ENCODE measurements at places on chromosomes 3 and 15.

GRCh38 chr15:51735228-51736010 lies 2.0 kb downstream of the LYSMD2 start:
- no peak for DNase-seq

GRCh38 chr3:61239871-61240270 lies 11.4 kb downstream of the FHIT start:
- DNase-seq, result no peak

DNA sequence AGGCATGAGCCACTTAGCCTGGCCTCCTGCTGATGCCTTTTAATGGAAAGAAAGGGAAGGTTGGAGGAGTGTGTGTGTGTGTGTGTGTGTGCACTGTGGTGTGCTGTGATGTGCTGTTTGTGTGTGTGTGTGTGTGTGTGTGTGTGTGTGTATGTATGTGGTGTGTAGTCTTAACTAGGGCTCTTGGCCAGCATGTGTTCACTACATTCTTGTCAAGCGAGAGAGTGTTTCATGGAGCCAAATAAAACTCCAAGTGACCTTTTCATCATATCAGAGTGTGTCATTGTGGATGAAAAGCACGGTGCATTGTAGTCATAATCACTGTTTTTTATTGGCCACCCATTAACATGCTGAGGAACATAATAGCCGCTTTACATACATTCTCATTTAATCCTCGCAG lies 30.8 kb upstream of the BHLHE40 start:
- DNase-seq, result no peak

GRCh38 chr3:169453256-169454059 lies 210.1 kb downstream of the MECOM start:
- DNase-seq, result no peak

DNA sequence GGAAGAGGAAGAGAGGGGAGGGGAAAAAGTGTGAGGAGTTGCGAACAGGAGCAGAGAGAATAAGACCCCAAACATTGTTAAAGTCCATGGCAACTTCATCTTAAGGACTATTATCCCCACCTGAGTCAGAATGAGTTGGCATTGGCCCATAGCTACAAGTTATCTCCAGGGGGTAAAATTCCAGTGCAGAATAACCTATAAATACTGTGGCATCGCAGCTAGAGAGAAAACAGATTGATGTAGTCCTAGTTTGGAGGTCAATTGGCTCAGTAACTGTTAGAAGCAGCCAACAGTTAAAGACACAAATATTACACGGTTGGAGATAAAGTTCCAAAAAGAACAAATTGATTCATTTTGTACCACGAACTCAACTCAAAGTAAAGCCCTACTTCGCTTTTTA lies 313.9 kb upstream of the CCDC54 start:
- no peak for DNase-seq

- peak; percentile 76 for DNase-seq
Measured at GRCh38 chr3:124760601-124761000, 30.3 kb downstream of the UMPS start.

GRCh38 chr15:40893019-40893670 lies 1.1 kb upstream of the VPS18 start:
- DNase-seq, result no peak

DNA sequence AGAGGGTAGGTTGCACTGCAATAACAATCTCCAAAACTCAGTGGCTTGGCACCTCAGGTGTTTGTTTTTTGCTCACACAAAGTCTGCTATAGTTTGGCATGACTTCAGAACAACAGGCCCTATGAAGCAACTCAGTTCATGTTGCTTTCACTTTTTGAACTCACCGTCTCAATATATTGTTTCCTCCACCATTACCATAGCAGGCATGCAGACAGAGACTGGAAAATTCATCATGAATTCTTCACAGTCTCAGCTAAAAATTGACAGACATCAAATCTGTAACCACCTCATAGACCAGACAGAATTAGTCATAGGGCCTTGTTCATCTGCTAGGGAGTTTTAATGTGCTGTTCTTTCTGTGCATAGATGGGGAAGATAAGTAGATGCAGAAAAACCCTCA lies 161.4 kb upstream of the POU1F1 start:
- DNase-seq, result no peak

DNA sequence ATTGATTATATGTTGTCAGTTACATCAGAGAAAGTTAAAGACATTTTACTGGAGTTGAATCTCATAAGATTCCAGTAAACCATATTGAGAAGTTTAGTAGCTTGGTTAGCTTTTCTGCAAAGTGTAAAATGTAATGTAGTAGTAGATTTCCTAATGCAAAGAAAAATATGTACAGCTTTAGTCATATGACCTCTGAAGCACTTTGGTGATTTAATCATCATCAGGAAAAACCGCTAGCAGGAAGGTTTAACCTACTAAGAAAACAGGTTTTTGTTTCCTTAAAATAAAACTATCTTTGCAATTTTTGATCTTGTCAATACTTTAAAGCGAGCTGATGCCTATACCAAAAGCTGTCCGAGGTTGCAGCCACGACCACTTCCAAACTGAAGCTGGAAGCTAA lies 364.6 kb upstream of the ZNF385D start:
- DNase-seq, result no peak

- no peak for DNase-seq
Measured at GRCh38 chr3:187648177-187648576, 22.0 kb downstream of the SST start.

DNA sequence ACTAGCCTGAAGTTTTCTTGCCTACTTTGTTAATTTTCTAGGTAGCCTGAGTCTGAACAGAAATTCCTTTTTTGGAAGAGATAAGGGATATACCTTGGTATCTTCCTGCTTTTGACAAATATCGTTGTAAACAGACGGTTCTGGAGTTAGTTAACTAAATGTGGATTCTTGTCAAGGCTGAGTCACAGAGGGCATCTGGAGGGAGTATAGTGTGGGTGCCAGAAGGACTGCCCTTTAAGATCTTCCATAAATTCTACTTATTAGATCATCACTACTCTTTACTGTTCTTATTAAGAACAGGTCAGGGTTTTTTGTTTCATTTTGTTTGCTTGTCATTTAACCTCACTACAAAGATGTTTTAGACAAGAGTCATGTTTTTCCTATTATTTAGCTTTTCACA lies 125.3 kb upstream of the SKOR1 start:
- DNase-seq, result no peak

GRCh38 chr3:49519916-49520385 lies 34.3 kb upstream of the BSN start:
- DNase-seq, result no peak

- DNase-seq, result no peak
Measured at GRCh38 chr15:50879016-50879617, 29.4 kb upstream of the AP4E1 start.

DNA sequence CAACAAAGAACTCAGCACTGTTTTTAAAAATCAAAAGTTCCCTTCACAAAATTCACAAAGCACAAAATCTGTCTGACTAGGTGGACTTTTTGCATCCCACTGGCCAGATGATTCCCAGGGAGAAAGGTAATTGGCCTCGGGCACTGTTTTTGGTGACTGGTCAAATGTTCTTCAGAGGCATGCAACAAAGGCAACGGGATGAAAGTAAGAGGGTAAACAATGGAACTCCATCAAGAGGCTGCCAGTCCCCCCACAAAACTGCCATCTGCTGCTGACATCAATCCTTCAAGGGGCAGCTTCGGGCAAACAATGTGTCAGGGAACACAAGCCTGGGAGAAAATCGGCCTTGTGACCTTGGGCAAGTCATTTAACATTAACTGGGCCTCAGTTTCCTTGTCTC lies 3.3 kb downstream of the SRGAP3 start:
- DNase-seq, result no peak

DNA sequence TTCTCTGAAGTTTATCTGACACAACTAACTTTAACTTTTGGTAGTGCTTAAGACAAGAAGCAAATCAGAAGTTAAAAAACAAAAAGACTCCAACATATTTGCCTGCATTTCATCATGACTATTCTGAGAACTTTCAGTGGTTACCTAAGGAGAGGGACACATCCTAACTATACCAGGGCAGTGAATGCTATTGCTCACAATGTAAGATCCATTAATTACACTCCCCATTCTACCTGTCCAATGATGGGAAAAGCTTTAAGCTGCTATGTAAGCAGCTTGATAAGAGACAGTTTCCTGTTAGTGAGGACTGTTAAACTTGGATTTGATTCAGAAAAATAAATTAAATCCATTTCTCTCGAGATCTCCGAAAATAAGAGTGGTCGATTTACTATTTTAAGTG lies 37.5 kb downstream of the SERPINI1 start:
- no peak for DNase-seq

GRCh38 chr3:129624347-129625071 lies 18.0 kb upstream of the PLXND1 start:
- peak; percentile 2 for DNase-seq

GRCh38 chr3:87004883-87005282 lies 13.9 kb upstream of the VGLL3 start:
- no peak for DNase-seq

DNA sequence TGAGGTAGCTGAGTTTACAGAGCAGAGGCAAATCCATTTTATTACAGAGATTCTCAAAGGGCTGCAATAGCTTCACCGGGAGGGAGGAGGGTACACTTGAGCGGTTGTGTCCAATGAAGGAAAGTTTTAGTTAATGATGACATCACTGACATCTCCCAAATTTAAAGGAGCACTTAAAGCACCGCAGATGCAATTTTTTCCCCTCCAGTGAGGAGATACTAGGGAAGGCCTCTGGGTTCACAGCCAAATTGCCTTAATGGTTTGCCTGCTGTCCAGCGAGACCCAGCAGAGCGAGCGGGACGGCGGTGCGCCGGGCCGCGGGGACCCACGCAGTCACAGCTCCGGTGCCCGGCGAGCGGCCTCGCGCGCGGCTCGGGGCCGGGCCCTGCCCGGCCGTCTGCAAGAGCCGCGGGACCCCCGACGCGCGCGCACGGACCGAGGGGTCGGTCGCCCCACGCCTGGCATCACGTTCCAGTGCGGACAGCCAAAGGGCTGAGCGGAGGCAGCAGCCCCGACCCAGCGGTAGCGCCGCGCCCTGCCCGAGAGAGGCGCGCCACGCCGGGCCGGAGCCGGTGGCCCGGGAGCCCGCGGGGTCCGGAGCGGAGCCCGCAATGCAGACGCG lies 160.5 kb upstream of the CHRNA7 start:
- peak; percentile 14 for DNase-seq

DNA sequence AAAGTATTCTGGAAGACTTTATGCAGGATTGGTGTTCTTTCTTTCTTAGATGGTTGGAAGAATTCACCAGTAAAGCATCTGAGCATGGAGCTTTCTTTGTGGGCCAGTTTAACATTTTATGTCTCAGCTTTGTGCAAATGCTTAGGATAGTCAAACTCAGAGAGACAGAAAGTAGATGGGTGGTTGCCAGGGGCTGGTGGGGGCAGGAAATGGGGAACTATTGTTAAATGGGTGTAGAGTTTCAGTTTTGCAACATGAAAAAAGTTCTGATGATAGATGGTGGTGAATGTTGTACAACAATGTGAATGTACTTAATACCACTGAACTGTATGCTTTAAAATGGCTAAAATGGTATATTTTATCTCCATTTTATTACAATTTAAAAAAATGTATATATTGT lies 24.8 kb downstream of the SPCS1 start:
- DNase-seq, result no peak

DNA sequence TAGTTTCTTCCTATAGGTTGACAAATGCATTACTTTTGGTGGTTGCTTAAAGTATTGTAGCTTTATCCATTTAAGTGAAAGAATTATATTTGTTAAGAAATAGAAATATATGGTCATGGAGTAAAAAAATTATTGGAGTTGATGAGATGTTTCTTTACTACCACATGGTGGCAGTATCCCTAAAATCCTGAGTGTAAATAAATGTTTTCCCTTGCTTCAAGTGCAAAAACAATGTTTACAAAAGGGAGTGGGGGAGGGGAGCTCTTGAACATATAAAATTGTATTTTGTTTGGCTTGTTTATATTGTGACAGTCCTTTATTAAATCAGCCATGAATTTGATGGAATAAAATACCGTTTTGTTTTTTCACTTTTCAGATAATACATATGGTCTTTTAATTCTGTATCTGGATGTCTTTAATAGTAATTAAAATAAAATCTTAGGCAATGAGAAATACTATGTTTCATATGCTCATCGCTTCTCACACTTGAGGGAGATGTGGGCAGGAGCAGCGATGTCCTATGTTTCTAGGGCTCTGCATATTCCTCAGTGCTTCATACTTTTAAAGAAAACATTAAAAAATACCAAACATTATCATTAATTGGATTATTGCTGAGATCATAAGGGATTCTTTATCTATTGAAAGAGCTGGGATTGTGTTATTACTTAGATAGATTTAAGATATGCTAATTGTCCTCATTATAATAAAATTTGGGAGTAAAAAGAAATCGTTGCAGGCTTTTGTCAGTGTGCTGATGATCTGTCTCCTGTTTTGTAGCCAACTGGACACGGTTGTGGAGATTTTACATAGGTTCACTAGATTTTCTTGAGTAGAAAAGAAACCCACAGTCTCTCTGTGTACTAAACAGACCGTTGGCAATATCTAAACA lies 349.7 kb downstream of the TUSC7 start:
- DNase-seq, result no peak

GRCh38 chr15:51793521-51794305 lies 35.7 kb upstream of the TMOD3 start:
- DNase-seq, result no peak

DNA sequence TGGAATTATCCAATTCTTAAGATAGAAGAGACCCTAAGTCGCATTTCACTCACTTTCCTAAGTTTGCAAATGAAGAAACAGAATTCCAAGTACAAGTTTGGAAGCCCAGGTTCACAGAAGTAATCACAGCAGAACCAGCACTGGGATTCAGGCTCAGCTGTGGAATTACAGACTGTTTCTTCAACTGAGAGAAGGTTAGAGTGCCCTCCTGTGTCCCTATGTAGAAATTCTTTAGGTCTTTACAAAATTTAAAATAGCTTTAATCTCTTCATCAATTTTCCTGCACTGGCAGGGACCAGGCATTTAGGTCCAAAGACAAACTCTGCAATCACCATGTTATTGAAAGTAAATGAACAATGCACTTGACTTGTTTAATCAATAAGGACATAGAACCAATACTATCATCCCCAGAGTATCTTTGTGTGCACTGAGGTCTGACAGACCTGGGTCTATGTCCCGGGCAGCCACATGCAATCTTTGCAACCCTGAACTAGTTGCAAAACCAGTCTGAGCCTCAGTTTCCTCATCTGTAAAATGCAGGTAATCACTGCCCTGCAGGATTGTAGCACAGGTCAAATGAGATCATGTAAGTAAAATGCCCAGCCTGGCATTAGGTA lies 96.3 kb upstream of the ZBED2 start:
- peak; percentile 41 for DNase-seq

- DNase-seq, result no peak
Measured at GRCh38 chr3:136792556-136793330, 26.2 kb upstream of the SLC35G2 start.

GRCh38 chr15:85890620-85890980 lies 95.9 kb upstream of the KLHL25 start:
- no peak for DNase-seq

DNA sequence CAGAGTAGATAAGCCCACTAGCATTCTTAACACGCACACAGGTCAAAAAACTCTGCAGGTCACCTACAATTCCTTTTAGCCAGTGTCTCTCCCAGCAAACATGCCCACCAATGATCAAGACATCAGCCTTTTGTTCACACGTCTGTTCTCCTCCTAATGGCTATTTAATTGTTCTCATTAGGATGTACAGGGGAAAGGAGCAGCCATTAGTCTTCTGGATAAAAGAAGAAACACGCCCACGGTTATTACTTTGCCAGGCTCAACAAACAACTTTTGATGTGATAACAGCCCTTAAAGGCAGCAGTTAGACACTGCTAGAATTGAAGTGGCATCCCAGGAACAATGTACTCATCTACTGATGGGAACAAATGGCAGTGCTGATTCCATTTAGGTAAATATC lies 108.8 kb downstream of the NTRK3 start:
- no peak for DNase-seq

Measured in AG08396 (cell line).